ENCODE measurements at places on chromosomes 4 and X.

- no peak for DNase-seq
These were observed 5.1 kb upstream of the LIMCH1 start for GRCh38 chr4:41532882-41533281.

DNA sequence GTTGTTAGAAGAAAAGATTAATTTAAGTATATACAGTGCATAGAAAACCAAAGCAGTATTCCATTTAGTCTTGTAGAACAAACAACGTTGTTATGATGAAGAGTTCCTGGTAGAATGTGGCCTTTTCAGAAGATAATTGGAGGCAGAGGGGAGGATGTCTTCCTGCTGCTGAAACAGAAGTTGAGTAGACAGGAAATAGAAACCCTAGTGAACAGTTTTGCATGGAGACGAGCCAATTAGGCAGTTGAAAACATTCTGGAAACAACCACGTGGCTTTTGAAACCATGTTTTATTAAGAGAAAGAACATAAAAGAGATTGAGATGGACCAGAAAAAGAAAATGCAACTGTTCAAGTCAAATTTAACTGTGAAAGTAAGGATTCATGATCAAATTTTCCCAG lies 325.2 kb downstream of the CAMK2D start:
- DNase-seq: no peak

- no peak for DNase-seq
These were observed 30.3 kb downstream of the TLR10 start for GRCh38 chr4:38752372-38752940.

GRCh38 chrX:48939524-48940228 lies 17.7 kb downstream of the OTUD5 start:
- DNase-seq: no peak

- no peak for DNase-seq
These were observed 11.9 kb downstream of the STARD8 start for GRCh38 chrX:68659385-68659784.

DNA sequence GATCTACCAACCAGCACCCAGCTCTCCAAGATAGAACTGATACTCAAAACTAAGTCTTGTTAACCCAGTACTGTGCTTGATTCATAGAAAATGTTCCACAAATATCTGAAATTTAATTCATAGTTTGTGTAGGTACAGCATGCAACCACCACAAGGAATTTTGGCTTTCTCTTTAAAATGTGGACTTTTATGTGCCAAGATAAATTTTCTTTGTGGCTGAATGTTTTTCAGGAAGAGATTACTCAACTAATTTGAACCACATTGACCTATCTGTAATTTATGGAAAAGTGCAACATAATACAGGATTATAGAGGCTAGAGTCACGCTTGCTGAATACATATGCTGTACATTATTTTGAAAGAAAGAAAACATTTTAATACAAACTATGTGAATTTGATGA lies 730.8 kb downstream of the IL1RAPL1 start:
- no peak for DNase-seq

- DNase-seq: no peak
These were observed 110.4 kb upstream of the ATXN3L start for GRCh38 chrX:13430136-13430827.

- no peak for DNase-seq
These were observed 722.4 kb upstream of the TENM3 start for GRCh38 chr4:181520790-181521189.

DNA sequence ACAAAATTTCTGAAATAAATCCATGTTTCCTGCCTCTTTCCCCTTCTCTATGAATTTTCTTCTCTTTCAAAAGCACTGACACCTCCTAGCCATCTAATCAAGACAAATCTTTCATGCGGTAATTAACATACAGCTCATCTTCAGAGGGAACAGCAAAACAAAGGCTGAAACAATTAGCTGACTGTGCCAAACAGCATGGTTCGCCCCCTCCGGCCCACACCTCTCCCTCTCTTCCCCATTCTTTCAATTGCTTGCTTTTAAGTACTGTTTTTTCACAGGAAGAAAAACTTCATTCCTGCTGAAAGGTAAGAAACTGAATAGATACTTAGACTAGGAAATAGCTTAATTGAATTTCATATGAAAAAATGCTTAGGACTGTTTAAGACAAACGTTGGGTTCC lies 291.1 kb upstream of the NOCT start:
- DNase-seq: no peak

- DNase-seq: no peak
These were observed 198.7 kb downstream of the QDPR start for GRCh38 chr4:17313194-17313593.

- DNase-seq: no peak
These were observed 73.9 kb downstream of the QRFPR start for GRCh38 chr4:121306931-121307330.

- DNase-seq: no peak
These were observed 115.8 kb upstream of the SHISA3 start for GRCh38 chr4:42281324-42282020.

DNA sequence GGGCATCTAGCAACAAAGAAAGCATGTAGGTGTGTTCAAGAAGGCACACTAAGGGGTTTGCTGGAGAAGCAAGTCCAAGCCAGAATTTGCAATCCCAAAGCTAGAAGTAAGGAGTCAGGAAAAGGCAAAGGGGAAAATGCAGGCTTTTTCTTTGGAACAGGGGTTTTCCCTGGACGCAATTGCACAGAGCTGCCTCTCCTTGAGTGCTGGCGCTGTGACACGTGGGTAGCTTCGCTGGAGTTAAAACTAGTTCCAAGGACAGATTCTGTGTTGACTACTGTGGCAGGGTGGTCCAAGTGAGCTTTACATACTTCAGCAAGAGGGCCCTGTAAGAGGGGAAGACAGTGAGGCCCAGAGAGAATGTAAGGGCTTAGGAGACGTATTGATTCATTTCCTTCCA lies 277.1 kb downstream of the ADGRA3 start:
- DNase-seq: no peak

- DNase-seq: peak; percentile 35
These were observed 39.3 kb upstream of the MAN2B2 start for GRCh38 chr4:6535706-6536105.

- DNase-seq: no peak
These were observed 880.4 kb downstream of the PCDH18 start for GRCh38 chr4:136651932-136652331.

DNA sequence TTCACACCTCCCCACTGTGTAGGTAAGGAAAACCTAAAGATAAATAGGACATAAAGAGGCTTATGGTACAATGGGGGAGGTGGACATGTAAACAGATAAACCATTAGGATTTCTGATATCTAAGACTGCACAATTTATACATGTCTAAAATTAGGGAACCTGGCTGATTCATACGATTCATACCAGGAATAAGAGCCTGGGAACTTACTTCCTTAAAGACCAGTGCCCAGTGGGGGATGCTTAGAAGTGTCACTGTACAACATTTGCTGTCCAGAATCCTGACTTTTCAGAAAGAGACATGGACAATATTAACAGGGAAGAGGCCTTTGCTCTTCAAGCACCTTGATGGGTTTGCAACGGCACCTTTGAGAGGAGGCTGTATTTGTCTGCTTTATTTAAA lies 116.8 kb upstream of the KIT start:
- DNase-seq: no peak

DNA sequence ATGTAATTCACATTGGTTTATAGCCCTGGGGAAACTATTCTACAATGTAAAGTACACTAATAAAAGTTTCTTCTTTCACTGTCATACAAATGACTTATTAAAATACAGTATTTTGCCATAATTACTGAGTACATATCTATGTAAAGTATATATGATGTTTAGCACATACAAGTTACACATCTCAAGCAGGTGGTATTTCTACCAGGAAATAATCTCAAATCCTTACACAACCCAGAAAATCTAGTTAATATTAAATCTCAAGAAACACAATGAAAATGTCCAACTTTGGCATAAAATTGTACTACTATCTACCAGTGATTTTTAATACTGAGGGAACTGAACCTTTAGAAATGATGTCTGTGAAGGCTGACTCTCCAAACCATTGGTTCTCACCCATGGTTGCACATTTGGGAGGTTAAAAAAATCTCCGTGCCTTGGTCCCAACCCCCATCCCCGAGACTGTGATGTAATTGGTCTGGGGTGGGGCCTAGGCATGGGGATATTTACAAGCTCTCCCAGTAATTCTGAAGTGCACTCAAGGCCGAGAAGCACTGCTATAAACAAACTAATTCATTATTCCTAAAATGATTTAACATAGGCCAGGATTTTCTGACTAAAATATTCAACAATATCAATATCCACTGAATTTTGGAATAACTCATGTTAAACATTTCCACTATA lies 27.6 kb downstream of the MAP3K15 start:
- DNase-seq: no peak

GRCh38 chr4:101198682-101199339 lies 148.5 kb downstream of the PPP3CA start:
- DNase-seq: no peak

DNA sequence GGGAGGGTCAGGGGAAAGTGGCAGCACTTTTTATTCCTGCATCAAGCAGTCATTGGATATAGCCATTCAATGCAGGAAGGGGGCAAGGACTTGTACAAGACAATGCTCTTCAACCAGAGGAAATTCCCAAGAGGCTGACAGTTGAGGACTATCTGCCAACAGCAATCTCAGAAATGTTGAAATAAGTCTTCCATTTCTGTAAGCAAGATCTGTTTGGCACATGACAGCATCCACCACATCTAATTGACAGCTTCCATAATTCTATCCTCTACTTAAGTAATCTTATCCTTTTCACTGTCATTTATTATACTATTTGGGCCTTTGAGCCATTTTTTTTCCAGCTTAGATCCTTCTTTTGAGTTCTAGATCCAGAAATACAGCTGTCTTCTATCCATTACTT lies 110.7 kb downstream of the CFAP299 start:
- no peak for DNase-seq

GRCh38 chr4:109930464-109930863 lies 17.8 kb downstream of the EGF start:
- DNase-seq: no peak

GRCh38 chr4:17094159-17094875 lies 195.9 kb upstream of the LDB2 start:
- no peak for DNase-seq

DNA sequence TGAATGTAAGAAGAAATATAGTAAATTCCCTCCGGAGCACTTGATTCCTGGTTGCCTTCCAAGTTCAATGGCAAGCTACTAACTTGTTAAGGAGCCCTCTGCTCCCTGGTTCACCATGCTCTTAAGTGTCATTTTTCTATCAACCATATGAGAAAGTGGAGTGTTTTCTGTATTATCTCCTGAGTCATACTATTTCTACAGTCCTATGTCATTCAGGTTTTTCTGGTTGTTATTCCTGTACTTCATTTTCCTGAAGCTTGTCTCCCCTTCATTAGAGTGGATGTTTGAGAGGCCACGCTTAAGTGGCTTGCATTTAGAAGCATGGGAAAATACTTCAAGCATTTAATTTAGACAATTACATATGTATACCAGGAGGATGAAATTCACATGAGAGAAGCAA lies 14.7 kb upstream of the EPGN start:
- no peak for DNase-seq

DNA sequence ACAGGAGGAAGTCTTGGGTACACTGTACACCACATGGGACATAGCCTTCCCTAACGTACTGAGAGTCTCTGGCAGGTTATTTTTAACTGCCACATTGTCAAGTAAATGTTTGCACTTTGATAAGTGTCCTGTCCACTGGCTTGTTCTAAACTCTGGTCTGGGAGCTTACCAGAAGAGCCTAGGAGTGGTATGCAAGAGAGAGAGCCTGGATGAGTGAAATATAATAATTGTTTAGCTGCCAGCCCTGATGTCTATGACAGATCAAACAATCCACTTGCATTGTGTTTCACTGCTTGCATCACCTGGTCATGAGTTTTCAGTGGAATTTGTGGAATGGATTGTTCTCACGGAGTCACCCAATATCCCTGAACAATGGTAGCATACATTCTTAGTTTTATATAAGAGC lies 91.6 kb downstream of the SHROOM3 start:
- DNase-seq: no peak

DNA sequence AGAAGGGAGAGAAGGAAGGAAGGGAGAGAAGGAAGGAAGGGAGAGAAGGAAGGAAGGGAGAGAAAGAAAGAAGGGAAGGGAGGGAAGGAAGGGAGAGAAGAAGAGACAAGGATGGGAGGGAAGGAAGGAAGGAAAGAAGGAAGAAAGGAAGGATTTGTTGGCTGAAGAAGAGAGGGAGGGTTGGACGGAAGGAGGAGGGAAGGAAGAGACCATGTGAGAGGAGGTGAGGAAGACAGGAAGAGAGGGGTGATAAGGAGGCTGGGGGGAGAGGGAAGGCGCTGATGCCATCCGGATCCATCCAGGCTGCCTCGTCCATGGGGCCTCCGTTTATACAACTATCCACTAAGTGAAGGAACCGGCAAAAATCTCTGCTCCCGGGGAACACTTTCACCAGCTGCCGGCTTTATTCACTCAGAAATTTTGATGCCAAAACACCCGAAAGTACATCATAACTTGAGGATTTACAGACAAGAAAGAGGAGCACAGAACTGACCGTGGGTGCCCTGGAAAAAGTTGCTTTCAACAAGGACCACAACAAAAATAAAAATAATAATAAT lies 14.9 kb downstream of the DHRSX start:
- DNase-seq: no peak

GRCh38 chr4:845233-845835 lies 19.4 kb upstream of the CPLX1 start:
- DNase-seq: peak; percentile 25

- no peak for DNase-seq
These were observed 66.4 kb upstream of the IL2 start for GRCh38 chr4:122522944-122523343.
